Naive B cell (primary cell): ENCODE measurements at places on chromosomes 1 and 21. TPM values are rescaled to one million over a fixed set of nuclear protein-coding genes. Genes with fewer than 3 reads are reported as not detected.

The BRINP3 gene
- not detected for polyA plus RNA-seq

The C1QB gene
- polyA plus RNA-seq: not detected

- DNase-seq: no peak
These were observed 212.7 kb upstream of the FGGY start for GRCh38 chr1:59083946-59084865.

DNA sequence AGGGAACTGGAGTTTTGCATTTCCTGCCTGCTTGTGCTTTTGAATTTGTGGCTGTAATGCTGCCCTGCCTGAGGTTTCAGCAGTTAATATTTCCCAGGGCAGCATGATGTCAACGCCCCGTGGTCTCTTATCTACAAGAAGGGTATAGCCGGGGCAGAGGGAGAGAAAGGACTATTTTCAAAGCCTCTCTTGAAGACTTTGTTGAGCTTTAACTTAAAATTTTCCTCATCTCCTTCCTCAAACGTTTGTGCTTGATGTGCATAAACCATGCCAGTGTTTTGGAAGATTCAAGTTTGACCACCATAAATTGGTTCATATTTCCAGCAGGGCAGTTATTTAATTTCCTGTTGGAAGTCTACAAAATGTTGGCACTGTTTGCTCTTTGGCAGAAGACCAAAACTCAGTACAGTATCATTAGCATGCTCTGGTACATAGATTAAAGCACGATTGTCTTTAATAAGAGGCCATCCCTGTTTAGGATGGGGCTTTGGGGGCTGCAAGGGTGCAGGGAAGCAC is 43.4 kb downstream of the ROR1 start:
- no peak for DNase-seq

GRCh38 chr1:53408013-53408754 is 51.0 kb upstream of the DMRTB1 start:
- DNase-seq: no peak

DNA sequence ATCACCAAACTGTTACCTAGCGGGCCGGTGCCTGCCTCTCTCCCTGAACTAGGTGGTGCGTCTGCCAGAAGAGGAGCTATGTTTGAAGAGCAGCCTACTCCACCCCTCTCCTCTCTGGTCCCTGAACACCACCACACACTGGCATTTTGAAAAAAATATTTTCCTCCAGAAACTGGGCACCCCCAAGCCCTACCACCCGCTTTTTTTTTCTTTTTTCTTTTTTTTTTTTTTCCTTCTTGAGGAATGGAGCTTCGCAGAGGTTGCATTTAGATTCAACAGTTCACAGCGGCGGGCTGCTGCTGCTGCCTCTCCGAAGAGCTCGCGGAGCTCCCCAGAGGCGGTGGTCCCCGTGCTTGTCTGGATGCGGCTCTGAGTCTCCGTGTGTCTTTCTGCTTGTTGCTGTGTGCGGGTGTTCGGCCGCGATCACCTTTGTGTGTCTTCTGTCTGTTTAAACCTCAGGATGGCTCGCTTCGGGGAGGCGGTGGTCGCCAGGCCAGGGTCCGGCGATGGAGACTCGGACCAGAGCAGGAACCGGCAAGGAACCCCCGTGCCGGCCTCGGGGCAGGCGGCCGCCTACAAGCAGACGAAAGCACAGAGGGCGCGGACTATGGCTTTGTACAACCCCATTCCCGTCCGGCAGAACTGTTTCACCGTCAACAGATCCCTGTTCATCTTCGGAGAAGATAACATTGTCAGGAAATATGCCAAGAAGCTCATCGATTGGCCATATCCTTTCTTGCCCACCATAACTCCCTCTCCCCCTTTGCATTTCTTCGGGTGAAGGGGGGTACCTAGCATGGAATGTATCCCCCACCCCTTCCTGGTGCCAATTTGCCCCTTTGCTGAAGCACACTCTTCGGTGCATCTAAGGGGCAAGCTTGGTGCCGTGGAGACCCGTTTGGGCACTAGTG is at the start of gene CACNA1E:
Gene CACNA1E (plus strand): TSS at position 233 of the 911 bp plus-strand sequence. CDS start 228 bp downstream, at position 461.
- no peak for DNase-seq

The RIMS3 gene
- 2.4 TPM for polyA plus RNA-seq

GRCh38 chr1:38433084-38433722 is 386.6 kb upstream of the POU3F1 start:
- no peak for DNase-seq

DNA sequence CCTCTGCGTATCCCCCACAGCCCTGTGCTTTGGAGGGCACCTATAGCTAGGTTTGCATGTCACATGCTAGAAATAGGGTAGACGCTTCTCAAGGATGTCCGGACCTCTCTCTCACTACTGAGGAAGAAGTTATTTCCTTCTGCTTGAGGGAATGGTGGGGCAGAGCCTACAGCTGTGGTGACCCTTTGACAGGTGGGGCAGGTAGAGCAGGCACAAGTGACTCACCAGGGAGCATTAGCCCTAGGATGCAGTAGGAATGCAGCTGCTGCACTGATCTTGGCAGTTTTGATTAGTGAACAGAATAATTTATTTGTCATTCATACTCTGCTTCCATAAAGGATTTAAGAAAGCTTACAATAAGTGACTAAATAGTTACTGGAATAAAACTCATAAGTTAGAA is 129.6 kb upstream of the HOOK1 start:
- DNase-seq: no peak

The CLK2 gene
- 20.3 TPM for polyA plus RNA-seq

- DNase-seq: no peak
These were observed 8.9 kb upstream of the PTPRF start for GRCh38 chr1:43521756-43522155.

GRCh38 chr1:77742011-77742555 is 17.6 kb downstream of the USP33 start:
- no peak for DNase-seq
